Right atrium auricular region (tissue), 2 donors: ENCODE measurements at places on chromosomes 3 and 15. TPM values are rescaled to one million over a fixed set of nuclear protein-coding genes. Genes with fewer than 3 reads are reported as not detected.

DNA sequence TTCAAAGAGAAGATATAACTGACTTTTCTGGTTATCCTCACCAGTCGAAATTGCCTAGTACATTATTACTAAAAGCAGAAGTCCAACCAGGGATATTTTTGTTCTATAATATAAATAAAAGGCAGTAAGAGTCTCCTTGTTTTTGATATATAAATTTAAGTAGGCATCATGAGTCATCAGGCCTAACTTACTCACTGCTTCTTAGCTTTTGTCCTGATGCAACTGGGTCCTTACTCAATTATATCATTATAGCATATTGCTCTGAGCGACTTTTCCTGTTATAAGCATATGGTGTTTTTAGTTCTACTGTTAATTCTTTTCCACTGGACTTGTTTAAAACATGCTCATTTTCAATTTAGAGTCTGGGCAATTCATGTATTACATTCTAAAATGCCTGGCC, 910.1 kb downstream of the MCTP2 start:
- DNase-seq, result no peak
- no peaks in the 10 kb centered on the region for H3K27me3 ChIP-seq
- no peak overlapping the region for H3K27ac ChIP-seq
- no peaks in the 10 kb centered on the region for H3K4me1 ChIP-seq
- no peaks in the 10 kb centered on the region for H3K36me3 ChIP-seq

GRCh38 chr3:169771497-169772304, 1.5 kb upstream of the MYNN start:
- H3K4me3 ChIP-seq, result peak overlapping the region; percentile 97
- DNase-seq, result no peak
- peaks cover 24% of the 10 kb centered on the region for H3K36me3 ChIP-seq

The NRROS gene
- 4.8 TPM for total RNA-seq

DNA sequence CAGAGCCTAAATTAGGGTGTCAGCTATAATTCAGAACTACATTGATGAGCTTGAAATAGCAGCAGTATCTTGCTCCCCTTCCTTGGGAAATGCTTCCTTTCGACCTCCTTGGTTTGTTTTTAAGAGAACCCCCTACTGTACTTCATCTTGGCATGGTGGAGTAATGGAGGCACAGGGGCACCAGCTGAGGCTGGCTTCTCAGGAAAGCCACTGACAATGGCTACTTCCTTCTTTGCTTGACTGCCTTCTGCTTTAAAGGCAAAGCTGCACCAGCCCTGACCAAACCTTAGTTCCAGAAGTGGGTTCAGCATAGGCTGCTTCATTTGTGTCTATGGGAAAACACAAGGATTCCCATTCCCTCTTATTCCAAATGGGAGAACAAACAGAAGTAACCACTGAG, 1.5 kb upstream of the FBXL22 start:
- no peak for DNase-seq
- H3K27ac ChIP-seq, result peak overlapping the region; percentile 92
- H3K4me1 ChIP-seq, result no peaks in the 10 kb centered on the region
- H3K4me3 ChIP-seq, result no peak overlapping the region
- H3K36me3 ChIP-seq, result peaks cover 22% of the 10 kb centered on the region
- H3K27me3 ChIP-seq, result no peaks in the 10 kb centered on the region

DNA sequence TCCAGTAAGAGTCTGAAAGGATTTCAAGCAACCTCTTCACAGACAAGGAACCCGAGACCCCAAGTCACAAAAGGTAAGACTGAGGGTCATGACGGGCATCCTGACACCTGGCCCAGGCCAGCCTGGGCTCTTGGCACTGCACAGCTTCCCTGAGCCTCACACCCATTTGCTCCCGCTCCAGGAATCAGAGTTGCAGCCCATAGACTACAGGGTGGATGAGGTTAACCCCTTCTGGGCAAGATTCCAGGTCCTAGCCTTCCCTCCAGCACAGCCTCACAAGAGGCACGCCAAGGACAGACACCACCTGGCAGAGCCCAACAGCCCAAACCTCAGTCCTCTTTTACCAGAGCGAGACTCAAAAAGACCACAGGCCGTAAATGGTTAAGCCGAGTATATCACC, 36.2 kb downstream of the RBPMS2 start:
- H3K27me3 ChIP-seq, result no peaks in the 10 kb centered on the region
- H3K36me3 ChIP-seq, result peaks cover 42% of the 10 kb centered on the region
- H3K27ac ChIP-seq, result peak overlapping the region; percentile 64
- peaks cover 59% of the 10 kb centered on the region for H3K4me1 ChIP-seq
- DNase-seq, result no peak

DNA sequence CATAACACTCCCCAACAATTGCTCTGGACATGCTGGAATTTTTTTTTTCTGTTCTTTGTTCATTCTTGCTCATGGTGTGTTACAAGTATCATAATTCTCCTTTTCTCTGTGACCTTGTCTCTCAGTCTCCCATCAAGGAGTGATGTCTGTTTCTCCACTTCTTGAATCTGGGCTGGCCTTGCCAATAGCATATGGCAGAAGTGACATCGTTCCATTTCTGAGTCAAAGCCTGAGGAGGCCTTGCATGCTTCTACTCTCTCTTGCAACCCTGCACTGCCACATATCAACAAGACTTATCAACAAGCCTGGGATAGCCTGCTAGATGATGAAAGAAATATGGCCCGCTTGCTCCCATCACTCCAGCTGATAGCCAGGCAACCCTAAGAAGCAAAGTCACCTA, 8.9 kb upstream of the ADPGK start:
- no peaks in the 10 kb centered on the region for H3K27me3 ChIP-seq
- no peaks in the 10 kb centered on the region for H3K4me1 ChIP-seq
- H3K27ac ChIP-seq, result no peak overlapping the region
- H3K4me3 ChIP-seq, result no peak overlapping the region

- no peaks in the 10 kb centered on the region for H3K36me3 ChIP-seq
- peaks cover 52% of the 10 kb centered on the region for H3K4me1 ChIP-seq
- no peaks in the 10 kb centered on the region for H3K27me3 ChIP-seq
- no peak overlapping the region for H3K27ac ChIP-seq
- DNase-seq, result no peak
- no peak overlapping the region for H3K4me3 ChIP-seq
Measured at GRCh38 chr3:152365766-152366593, 97.3 kb downstream of the MBNL1 start.

GRCh38 chr3:39637807-39638206, 170.3 kb downstream of the MOBP start:
- H3K4me3 ChIP-seq, result no peak overlapping the region
- no peak for DNase-seq
- no peak overlapping the region for H3K27ac ChIP-seq
- no peaks in the 10 kb centered on the region for H3K36me3 ChIP-seq

The GABRR3 gene
- not detected for total RNA-seq

The STARD5 gene
- total RNA-seq, result 3.0 TPM

The CCDC9B gene
- 31.8 TPM for total RNA-seq

The HIGD2B gene
- not detected for total RNA-seq

The HEXA gene
- 64.3 TPM for total RNA-seq

The RTP4 gene
- 0.59 TPM for total RNA-seq

GRCh38 chr3:50557915-50558314, 9.6 kb downstream of the C3orf18 start:
- H3K4me1 ChIP-seq, result peaks cover 8% of the 10 kb centered on the region
- no peak for DNase-seq
- no peak overlapping the region for H3K27ac ChIP-seq
- H3K4me3 ChIP-seq, result no peak overlapping the region
- peaks cover 4% of the 10 kb centered on the region for H3K36me3 ChIP-seq

DNA sequence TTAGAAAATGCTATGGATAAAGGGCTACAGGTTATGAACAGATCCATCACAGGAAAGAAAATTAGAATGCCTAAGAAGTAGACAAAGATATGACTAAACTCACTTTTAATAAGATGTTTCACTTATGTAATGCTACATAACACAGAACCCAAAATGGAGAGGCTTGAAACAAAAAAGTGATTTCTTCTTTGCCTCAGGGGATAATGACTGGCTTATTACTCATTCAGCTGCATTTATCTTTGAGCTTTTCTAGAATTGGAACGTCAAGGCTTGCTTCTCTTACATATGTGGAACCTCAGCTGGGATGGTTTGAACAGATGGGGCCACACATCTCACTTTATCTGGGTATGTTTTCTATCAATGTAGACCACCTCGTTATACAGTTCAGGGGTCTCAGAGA, 120.6 kb upstream of the EPHA3 start:
- no peak overlapping the region for H3K27ac ChIP-seq
- no peaks in the 10 kb centered on the region for H3K27me3 ChIP-seq
- DNase-seq, result no peak
- H3K4me1 ChIP-seq, result no peaks in the 10 kb centered on the region
- no peak overlapping the region for H3K4me3 ChIP-seq

GRCh38 chr15:75694241-75695182, 18.1 kb downstream of the CSPG4 start:
- no peak overlapping the region for H3K4me3 ChIP-seq
- H3K36me3 ChIP-seq, result peaks cover 22% of the 10 kb centered on the region
- peak overlapping the region; percentile 82 for H3K27ac ChIP-seq
- H3K4me1 ChIP-seq, result peaks cover 64% of the 10 kb centered on the region
- DNase-seq, result peak; percentile 91

The ERICH6 gene
- total RNA-seq, result not detected
